ENCODE measurements at places on chromosomes 1 and 21. TPM values are rescaled to one million over a fixed set of nuclear protein-coding genes. Genes with fewer than 3 reads are reported as not detected.

GRCh38 chr21:32844653-32845436 lies 73.3 kb upstream of the PAXBP1 start:
- DNase-seq = no peak

DNA sequence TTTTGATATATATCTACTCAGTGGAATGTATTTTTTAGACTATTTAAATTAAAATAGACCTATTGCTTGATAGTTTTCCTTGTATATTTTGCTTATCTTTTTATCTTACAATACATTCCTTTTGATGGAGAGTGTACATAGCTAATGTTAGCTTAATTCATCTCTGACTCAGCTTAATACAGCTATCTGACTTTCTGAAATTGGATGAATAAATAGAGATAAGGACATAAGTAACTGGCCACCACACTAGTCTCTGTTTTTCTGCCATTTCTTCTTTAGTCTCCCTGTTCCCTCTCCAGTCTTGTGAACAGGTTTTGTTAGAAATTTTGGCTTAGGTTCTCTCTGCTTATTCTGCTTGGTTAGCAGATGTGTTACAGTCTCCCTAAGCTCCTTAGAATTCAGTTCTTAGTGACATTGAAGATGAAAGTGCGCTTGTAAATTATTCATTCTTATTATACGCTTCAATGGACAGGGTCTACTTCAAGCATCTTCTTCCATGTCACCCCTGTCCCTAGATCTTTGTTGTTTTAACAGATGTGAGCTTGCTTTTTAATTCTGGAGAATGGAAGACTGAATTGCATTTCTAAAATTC lies 59.6 kb downstream of the XPR1 start:
- DNase-seq = no peak

- DNase-seq = no peak
Observed at GRCh38 chr1:221875004-221875330, 133.1 kb upstream of the DUSP10 start.

DNA sequence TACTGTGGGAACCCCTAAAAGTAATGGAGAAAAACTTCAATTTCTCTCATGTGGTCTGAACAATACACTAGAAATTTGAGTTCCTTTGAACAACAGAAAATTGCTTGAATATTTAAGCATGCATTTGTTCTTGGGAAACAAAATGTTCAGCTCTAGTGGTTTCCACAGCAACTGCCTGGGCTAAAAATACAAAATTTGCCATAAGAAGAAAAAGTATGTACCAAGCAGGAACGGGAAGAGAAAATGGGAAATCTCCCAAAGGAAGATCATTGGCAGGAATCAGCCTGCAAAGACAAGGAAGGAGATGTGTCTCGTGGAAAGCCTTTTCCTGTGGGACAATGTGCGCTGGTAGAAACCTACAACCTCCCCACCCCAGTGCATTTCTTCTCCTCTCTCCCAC lies 119.0 kb upstream of the DPT start:
- DNase-seq = no peak

The S100A14 gene
- not detected for total RNA-seq
